ENCODE measurements at places on chromosomes 7 and 10.

DNA sequence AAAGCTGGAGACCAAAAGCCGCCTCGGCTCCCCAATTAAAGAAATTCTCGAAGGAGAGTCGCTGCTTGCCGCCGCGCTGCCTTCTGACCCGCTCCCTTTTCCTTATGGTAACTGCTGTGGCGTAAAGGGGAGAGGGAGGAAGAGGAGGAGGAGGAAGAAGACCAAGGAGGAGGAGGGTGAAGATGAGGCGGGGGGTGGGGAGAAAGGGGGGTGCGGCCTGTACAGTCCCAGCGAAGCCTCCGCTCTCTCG lies 388 bp downstream of the CNOT4 start:
- no peak for DNase-seq

- DNase-seq = no peak
Measured at GRCh38 chr7:2687881-2688318, at the start of gene AMZ1. Gene AMZ1 (plus strand): TSS chr7:2688202. CDS start chr7:2700452, 12,250 bp downstream.

DNA sequence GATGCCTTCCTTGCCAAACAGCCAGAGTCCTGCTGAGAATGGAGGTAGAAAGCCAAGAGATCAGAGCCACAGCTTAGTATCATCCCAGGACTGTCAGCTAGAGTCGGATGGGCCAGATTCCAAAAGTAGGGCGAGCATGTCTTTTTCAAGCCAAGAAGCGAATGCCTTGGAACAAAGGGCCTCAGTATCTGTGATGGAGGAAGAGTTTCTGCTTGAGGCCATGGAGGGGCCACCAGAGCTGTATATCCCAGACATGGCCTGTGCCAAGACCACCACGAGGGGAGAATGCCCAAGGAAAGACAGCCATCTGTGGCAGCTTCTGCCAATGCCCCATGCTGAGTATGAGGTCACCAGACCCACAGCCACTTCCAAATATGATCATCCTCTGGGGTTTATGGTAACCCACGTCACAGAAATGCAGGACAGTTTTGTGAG lies 44.3 kb upstream of the PPP1R17 start:
- DNase-seq = no peak

DNA sequence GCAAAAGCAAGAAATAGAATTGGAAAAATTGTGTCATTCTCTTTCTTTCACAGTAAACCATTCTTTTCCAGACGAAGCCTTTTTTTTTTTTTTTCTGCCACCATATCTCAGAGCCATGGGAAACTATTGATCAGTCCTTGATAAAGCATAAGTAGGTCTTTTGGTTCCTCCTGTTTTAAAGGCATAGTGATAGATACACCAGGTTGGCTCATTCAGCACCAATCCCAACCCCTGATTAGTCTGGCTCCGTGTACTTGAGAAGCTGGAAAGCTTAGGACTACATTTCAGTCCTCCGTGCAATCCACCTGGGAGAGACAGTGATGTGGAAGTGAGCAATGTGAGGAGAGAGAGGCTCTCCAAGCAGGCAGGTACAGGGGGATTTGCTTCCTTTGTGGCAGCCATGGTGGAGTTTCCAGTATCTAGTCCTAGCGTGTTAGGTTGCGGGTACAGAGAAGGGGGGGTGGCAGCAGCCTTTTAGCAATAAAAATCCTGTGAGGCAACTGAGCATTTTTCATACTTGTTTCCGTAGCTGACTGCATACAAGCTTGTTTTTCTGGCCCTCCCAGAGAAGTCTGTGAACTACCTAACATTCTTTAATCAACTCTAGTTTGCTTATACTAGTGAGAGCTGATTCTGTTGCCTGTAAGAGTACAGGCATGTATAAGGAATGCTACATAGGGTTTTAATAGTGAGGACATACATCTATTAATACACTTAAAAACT lies 127.4 kb upstream of the CTTNBP2 start:
- no peak for DNase-seq

DNA sequence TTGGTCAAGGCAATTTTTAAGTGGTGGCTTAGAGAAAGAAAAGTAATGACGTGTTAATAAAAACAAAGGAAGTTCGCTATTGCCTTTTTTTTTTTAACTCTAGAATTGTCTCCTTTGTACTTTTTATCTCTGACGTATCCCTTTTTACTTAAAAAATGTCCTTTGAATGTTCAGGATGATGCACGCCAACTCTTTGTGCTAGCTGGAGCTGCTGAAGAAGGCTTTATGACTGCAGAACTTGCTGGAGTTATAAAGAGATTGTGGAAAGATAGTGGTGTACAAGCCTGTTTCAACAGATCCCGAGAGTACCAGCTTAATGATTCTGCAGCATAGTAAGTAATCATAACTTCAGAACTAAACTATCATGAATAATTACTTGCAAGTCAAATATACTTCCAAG lies 64.4 kb downstream of the GNAI1 start:
- no peak for DNase-seq

- DNase-seq = no peak
Measured at GRCh38 chr10:78921895-78922294, 146.9 kb upstream of the ZMIZ1 start.

- DNase-seq = no peak
Measured at GRCh38 chr7:50703654-50704053, 79.0 kb downstream of the GRB10 start.

DNA sequence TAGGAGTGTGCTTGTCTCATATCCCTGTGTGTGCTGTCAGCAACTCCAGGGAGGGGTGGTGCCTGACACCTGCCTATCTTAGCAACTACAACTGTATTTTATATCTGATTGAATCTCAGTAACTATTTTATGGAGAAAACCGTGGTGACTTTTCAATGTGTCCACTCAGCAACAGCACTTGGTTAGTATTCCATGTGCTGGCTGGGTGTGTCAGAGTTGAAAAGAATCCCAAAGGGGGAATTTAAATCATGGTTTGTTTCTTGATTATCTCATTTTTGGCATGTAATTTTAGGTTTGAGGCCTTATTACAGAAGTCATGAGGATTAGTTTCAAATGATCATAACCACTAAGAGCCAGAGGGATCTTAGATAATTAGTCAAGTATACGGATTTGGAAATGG lies 425.7 kb upstream of the FZD8 start:
- no peak for DNase-seq

DNA sequence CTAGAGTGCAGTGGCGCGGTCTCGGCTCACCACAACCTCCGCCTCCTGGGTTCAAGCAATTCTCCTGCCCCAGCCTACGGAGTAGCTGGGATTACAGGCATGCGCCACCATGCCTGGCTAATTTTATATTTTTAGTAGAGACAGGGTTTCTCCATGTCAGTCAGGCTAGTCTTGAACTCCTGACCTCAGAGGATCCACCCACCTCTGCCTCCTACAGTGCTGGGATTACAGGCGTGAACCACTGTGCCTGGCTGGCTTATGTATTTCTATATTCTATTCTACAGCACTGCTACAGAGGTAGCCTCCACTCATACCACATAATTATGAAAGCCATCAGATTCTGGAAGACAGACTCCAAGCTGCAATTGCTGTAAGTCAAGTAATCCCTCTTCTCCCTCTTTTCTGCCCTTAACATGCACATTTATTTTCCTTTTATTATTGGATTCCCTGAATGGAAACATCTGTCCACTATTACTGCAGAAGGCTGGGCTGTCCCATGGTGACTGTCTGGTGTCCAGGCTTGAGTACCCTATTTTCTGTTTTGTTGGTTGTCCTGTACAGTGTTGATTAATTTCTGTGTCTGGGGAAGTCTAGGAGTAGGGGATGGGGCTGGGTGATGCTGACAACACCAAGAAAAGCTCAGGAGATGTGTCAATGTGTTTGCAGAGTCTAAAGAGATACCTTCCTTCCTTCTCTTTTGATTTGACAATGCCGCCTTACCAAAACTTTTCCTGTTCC lies 5.8 kb upstream of the ZNF487 start:
- DNase-seq = no peak

GRCh38 chr7:55309040-55309991 lies 55.8 kb upstream of the LANCL2 start:
- no peak for DNase-seq

- no peak for DNase-seq
Measured at GRCh38 chr7:23467806-23468525, 2.3 kb downstream of the IGF2BP3 start.

- DNase-seq = no peak
Measured at GRCh38 chr10:112369495-112370423, 4.2 kb upstream of the ACSL5 start.

- DNase-seq = no peak
Measured at GRCh38 chr10:10942441-10942840, 75.2 kb upstream of the CELF2 start.

DNA sequence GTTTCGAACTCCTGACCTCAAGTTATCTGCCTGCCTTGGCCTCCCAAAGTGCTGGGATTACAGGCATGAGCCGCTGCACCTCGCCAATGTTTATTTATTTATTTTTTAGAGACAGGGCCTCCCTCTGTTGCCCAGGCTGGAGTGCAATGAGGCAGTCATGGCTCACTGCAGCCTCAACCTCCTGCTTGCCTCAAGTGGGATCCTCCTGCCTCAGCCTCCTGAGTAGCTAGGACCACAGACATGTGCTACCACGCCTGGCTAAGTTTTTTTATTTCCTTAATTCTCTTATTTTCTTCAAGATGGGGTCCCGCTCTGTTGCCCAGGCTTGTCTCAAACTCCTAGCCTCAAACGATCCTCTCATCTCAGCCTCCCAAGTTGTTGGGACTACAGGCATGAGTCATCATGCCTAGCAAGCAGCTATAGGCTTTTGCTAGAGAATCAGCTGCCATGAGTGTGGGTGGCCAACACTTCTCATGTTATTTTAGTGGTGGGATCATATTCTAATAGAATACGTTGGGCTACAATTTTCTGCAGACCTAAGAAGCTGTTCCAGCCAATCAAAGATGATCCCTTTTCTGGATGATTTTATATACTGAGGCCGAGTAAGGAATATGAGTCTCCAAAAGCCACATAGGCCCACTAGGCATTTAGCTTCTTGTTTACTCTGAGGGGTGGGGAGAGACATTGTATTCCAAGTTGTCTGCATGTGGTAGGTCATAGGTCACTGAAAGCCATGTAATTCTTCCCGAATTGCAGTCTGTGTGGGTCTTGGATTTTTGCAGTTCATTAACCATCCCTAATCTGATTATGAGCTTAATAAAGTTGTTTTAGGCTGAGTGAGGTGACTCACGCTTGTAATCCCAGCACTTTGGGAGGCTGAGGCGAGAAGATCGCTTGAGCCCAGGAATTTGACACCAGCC lies 7.6 kb upstream of the TMEM248 start:
- DNase-seq = no peak

Measured in D341Med (cell line).